ENCODE measurements at places on chromosomes 11 and 22.

- DNase-seq: no peak
These were observed 75.8 kb downstream of the CCDC34 start for GRCh38 chr11:27287205-27287604.

- DNase-seq: peak; percentile 87
These were observed at the start of gene CHCHD10 for GRCh38 chr22:23767673-23768548. CHCHD10 (minus strand) TSS chr22:23767972; CDS start chr22:23767874, 98 bp downstream.

- DNase-seq: peak; percentile 64
These were observed 20.1 kb downstream of the ADA2 start for GRCh38 chr22:17199003-17199731.

GRCh38 chr11:30798547-30799236, 212.5 kb upstream of the MPPED2 start:
- no peak for DNase-seq

- DNase-seq: no peak
These were observed 152.3 kb upstream of the LARGE1 start for GRCh38 chr22:34072585-34072984.

- DNase-seq: no peak
These were observed 38.0 kb downstream of the ETS1 start for GRCh38 chr11:128549256-128549944.

DNA sequence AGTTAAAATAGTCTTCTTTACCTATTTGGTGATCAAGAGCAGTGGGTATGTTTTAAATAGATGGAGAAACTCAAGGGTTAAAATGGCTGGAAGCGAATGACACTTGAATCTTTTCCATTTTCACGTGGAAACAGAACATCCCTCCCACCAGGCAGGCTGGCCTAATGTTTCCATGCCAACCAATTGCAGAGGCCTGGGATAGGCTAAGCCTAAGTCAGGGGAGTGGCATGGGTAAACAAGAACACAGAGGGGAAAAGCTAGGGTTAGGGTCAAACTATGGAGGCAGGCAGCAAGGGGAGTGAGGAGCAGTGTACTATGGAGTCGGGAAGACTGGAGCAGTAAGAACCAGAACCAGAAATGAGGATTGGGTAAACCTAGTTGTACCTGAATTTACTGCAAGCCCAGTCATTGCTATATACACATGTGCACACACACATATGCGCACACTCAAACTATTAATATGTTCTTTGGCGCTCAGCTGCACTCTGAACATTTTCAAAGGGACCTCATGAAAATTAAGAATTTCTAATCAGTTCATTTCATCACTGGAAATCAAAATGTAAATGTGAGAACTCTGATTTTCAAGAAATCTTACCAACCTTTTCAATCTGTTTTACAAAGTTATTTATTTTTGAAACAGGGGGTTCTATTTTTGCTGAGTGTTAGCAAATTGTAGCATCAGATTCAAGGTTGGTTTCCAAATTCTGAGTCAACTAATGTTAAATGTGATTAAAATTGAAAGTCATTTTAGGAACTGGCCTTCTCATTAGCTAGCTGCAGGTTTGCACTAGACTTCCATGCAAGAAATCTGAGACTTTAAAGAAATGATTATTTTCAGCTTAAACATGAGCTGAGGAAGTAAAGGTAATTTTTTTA, 327.0 kb upstream of the CCDC90B start:
- DNase-seq: peak; percentile 30

DNA sequence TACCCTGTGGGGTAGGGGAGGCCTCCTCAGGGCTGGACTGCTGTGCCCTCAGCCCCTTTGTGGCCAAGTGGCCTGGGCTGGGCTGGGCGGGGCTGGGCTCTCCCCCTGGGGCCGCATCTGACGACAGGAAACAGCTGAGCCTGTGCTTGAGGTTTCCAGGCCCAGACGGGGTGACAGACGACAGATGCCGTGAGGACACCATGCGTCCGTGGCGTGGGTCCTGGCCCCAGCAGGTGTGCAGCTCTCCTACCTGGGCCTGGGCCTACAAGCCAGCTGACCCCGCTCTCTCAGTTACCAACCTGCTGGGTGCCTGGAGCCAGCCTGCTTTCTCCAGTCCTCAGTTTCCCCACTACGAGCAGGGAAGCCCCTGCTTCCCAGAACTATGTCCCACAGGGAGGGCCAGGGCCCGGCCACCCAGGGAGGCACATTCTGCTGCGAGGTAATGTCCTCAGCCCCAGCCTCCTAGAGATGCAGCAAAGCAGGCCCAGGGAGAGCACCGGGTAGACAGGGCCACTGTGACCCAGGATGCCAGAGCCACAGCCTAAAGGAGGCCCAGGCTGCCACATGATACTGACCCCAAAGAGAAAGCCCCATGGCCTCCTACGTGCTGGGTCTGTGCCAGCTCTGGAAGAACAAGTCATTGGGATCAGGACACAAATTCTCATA, 181.3 kb downstream of the IGLL1 start:
- no peak for DNase-seq

DNA sequence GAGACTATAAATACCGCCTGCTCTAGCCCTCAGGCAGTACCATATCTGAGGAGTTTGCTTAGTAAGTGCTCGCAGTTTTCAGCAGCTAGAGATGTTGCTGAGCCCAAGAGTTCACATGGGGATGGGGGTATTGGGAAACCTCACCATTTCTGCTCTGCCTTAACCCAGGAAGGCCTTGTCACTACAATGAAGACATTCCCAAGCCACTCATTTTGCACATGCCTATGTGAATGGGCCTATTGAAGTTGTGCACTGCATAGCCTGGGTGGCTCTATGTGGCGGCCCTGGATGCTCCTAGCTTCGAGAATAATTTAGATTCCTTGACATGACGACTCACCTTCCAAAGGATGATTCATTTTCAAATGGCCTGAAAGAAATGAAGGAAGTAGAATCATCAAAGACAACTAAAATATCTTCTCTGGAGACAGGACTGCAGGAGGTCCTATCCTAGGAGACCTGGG, 163.4 kb downstream of the ADAMTS15 start:
- DNase-seq: no peak

- no peak for DNase-seq
These were observed 1188.1 kb downstream of the LRRC4C start for GRCh38 chr11:40271361-40271760.

DNA sequence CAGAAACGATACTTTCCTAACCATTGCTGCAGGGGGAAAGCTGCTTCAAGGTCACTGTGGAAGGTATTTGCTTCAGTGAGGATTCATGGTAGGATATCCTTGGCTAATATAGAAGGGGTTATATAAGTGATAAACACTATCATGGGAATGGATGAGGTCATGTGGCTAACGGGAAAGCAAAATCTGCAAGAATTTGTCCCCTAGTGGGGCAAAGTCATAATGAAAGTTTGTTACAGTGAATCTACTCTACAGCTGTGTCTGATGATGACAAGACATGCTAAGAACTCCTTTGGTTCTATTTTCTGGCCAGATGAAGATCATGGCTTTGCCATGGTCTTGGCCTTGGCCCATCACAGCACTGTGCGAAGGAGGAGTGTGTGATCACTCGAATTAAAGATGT, 13.8 kb downstream of the MMP20 start:
- DNase-seq: no peak

- no peak for DNase-seq
These were observed 11.4 kb upstream of the CD44 start for GRCh38 chr11:35127619-35128018.

GRCh38 chr11:134228625-134229024, 4.2 kb downstream of the VPS26B start:
- DNase-seq: no peak

DNA sequence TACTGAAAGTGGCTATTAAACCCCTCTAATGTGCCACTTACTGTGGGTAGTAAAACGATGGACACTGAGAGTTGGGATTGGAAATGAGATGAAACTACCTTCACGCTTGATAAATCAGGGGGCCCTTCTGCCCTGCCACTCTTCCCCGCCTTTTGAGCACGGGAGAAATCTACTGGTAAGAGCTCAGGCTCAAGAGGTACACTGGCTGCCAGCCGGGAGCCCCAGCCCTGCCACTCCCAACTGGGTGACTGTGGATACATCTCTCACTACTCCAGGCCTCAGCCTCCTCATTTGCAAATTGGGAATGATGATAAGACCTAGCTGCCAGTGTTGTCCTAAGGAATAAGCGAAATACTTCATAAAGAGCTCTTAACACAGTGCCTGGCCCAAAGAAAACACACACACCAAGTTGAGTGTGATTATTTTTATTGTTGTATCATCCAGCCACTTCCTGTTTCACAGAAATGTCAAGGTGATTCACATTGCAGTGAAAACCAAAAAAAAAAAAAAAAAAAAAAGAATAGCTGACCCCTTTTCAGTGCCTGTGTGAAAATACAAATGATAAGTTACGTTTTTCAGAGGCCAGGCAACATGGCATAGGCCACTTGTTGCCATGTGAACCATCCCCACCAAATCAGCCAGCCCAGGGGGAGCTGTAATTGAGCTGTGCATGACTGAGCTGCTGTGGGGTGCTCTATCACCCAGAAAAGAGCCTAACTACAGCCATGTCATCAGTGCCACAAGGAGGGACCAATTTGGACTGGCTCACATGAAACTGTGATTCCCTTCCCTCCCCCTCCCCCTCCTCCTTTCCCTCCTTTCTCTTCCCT, 4.4 kb upstream of the ZNRD2 start:
- no peak for DNase-seq

DNA sequence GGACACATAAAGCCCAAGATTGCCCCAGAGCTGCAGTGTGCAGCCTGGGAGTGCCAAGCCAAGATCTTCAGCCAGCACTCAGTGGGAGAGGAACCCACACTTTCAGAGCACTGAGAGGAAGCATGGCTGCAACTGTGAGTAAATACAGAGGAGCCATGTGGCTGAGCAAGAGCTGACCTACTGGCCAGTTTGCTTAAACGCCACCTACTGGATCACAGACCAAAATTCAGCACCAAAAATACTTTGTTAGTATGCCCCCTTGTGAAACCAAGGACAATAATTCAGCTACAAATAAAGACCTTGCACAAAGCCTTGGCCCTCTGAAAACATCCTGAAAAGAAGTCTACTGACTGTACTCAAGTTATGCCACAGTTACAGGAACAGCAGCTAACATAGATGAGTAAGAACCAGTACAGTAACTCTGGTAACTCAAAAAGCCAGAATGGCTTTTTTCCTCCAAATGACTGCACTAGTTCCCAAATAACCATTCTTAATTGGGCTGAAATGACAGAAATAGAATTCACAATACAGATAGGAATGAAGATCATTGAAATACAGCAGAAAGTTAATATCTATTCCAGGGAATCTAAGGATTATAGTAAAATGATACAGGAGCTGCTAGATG, 10.1 kb upstream of the OR4A15 start:
- no peak for DNase-seq

DNA sequence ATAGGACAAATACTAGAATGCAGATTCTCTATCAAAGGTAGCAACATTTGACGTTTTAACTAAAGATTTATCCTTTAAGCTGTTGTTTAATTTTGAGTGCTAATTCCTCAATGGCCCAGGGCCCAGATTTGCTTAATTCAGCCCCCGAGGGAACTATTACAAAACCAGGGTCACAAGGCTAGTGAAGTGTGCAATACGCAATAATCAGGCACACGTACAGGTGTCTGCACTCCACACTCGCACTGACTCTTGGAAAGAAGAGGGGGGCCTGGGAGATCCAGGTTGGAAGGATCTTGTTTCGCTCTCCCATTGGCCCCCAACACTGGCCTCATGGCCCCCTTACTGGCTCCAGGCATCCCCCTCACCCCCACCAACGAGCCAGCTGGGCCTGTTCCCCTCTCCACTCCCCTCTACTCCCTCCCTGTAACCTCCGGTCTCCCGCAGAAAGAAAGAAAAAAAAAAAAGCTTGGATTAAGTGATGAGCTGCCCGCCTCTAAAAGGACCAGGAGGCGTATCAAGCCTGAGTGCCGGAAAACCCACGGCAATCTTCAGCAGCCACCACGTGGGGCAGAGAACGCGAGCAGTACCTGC, 2.2 kb upstream of the KIRREL3 start:
- no peak for DNase-seq

DNA sequence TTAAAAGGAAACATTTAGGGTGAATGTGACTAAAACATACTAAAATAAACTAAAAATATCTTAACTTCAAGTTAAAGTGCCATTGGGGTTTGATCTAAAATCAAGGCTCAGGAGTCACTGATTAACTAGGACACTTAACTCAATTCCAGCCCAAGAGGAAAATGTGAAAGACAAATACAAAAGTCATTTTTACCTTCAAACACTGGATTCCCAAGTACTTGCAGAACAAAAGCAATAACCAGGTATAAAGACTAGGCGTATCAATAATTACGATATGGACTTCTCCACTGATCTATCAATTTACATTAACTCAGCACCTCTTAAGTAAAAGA, 15.6 kb downstream of the ALKBH8 start:
- DNase-seq: no peak

- DNase-seq: no peak
These were observed 250.9 kb upstream of the NARS2 start for GRCh38 chr11:78825591-78826020.

DNA sequence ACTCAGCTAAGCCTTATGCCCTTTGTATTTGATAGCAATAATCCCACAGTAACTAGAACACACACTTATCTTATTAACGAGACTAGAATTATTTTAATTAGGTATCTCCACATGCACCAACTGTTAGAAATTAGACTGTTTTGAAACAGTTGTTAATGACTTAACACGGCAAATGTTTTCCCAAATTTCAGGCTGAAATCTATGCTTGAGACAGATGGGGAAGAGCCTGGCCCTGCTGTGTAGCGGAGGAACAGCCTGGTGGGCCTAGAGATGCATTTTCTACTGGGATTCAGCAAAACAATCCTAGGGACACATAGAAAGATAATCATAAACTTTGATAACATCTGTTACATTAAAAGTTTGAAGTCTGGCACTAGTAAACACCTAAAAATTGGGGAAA, 273.4 kb downstream of the TTC28 start:
- no peak for DNase-seq

GRCh38 chr11:76069001-76069400, 137.3 kb downstream of the WNT11 start:
- DNase-seq: no peak

GRCh38 chr22:38730411-38730871, 24.7 kb downstream of the GTPBP1 start:
- no peak for DNase-seq

- no peak for DNase-seq
These were observed 108.5 kb downstream of the TP53I11 start for GRCh38 chr11:44842220-44842619.

DNA sequence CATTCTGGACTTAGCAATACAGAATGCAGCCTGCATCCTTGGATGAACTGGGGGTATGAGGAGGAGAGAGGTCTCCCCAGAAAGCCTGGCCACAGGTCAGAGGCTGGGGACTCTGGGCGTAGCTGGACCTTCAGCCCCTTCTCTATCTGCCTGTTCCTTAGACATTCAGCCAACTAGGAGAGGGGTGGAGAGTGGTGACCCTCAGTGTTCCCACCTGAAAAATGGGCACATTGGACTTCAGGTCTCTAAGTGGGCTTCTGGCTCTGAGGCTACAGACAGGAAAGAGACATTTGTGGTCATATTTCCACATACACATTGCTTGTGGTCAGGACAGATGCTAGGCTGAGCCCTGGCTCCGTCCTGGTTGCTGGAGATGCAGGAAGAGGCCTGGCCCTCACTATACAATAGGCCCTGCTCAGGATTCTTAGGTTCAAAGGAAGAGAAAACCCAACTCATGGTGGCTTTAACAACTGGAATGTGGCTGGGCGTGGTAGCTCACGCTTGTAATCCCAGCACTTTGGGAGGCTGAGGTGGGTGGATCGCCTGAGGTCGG, 30.1 kb upstream of the CBX7 start:
- no peak for DNase-seq
